Adrenal gland (tissue), 19 donors: ENCODE measurements at places on chromosomes 12 and 14.

DNA sequence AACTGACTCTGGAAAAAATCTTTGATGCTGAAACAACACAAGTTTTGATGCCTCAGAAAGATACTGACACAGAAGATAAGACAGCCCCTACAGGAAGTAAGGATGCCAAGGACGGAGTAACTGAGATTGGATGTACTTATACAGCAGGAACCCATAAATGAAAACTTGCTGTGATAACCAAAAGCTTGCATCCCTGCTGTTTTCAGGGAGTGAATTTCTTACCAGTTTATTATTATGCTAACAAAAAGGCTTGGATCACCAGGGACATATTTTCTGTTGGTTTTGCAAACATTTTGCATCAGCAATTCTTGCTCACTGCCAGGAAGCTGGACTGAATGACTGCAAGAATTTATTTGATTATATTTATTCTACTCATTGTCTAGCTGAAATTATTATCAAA, 197.7 kb downstream of the NAV3 start:
- DNase-seq, result no peak

GRCh38 chr12:1837541-1838204, 17.3 kb downstream of the LRTM2 start:
- DNase-seq, result no peak

DNA sequence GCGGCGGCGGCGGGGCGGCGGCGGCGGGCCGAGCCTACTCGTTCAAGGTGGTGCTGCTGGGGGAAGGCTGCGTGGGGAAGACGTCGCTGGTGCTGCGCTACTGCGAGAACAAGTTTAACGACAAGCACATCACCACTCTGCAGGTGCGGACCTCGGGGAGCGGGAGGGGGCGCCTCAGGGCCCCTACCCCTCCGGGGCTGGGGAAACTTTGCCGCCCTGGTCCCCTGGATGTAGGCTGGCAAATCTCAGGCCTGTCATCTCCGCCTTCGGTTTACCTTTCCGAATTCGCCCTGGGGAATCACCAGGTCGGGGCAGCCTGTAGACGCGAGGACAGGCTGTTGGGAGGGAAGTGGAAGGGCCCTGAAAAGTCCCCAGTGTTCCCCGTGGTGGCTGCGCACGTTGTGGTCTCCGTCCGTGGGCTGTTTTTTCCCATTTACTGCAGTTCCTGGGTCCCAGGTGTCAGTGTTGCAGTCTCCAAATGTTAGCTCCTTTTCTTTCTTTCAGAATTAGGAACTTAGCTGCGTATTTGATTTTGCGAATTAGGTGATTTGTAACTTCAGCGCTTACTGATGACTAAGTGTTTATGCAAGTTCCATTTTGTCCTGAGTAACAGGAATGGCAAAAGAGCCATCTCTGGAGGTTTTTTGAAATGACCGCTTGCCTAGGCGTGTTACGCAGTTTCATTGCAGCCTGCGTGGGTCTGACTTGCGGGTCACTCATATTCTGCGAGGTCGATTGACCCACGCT, 656 bp downstream of the RAB21 start:
- peak; percentile 69 for DNase-seq

DNA sequence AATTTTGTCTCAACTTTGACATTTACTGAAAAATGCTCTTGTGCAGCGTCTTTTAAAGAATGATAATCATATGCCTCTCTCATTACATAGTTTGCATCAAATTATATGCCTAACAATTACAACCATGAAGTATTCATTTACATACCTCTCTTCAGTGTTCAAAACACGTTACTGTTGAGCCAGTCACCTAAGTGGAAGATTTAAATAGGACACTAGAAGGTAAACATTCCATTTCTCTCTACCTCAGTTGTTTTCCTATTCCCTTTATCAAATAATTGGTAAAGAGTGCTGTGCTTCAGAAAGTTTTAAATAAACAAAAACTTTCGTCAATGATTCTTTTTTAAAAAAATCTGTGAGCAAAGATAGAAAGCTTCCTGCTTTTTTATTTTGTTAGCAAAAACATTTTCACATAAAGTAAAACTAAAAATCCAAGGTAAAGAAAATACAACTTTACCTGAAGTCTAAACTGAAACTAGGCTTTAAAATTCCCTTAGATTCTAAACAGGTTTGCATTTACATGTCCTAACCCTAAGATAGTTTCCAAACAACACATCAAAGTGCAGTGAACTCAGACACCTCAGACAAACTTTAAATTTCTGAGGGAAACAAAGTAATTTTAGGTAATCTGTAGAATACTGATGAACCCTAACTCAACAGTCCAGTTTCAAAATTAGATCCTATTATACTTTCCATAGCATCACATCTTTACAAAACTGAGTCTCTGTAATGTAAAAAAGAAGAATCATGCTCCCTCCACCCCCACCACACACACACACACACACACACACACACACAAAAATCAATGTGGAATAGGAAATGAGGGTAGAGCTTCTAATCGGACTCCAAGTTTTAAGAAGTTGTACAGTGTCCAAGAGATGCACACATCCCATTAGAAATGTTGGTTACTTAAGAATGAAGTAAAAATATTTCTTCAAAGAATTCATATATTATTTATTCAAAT, 46.2 kb downstream of the PAWR start:
- no peak for DNase-seq

DNA sequence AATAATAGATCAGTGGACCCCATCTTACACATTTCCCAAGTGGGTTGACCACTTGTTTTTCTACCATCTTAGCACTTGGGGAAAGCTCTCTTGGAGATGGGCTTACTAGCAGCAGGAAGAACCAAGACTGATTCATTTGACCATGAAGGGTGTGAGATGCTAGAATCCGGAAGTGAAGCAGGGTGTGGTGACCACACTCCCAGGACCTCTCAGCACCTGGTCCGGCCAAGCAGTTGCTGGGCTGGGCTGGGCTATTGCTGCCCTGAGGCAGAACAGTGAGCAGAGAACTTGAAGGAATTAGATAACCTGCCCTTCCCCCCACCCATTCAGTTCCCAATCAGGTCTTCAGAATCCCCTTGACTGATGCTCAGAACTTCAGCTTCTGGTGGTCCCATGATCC, 24.4 kb downstream of the ADCY6 start:
- no peak for DNase-seq

GRCh38 chr14:74942181-74942580, 13.2 kb downstream of the PGF start:
- no peak for DNase-seq

DNA sequence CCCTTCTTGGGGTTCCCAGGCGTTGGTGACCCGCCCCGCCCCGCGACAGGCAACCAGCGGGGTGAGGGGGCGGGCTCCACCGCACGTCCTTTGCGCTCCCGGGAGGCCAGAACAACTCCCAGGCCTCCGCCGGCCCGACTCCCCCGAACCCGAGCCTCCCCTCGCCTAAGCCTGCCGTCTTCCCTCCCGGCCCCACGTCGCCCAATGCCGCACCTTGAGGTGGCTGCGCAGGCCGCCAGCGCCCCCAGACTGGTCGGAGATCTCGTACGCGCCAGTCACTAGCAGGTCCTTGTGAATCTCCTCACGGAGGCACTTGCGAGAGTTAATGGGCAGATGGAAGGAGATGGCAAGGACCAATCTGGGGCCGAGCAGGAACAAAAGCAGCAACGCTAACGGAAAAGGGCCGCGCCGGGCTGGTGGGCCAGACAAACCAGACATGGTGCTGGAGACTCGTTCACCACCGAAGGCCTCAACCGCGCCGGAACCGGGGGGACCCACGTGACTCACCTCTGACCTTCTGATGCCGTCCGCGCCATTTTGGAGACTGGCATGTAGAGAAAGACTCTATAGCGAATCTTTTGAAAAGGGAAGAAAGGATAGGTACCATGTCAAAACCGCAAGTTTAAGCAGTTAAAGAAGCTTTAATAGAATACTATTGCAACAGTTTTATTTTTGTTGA, at the start of gene TMED10:
TMED10 (minus strand) TSS at position 471 of the 679 bp plus-strand sequence; CDS start at position 438, 33 bp downstream.
- DNase-seq, result peak; percentile 94

DNA sequence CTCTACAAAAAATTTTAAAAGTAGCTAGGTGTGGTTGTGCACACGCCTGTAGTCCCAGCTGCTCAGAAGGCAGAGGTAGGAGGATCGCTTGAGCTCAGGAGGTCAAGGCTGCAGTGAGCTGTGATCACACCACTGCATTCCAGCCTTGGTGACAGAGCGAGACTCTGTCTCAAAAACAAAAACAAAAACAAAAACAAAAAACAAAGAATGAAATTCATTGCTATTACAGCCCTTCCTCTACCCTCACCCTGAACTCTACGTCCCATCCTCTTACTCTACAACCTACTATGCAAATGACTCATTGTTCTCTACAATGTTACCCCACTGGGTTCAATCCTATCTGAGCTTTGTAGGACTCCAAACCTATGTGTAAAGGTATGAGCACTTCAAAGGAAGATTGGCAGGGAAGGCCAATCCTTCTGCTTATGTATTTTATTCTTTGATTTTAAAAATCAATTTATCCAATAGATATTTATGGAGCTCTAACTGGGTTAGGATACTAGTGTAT, 39.3 kb downstream of the NINJ2 start:
- no peak for DNase-seq

- no peak for DNase-seq
These were observed 913.9 kb upstream of the SEL1L start for GRCh38 chr14:82447586-82447985.

GRCh38 chr14:72598306-72598705, 295.6 kb downstream of the DPF3 start:
- DNase-seq, result no peak

DNA sequence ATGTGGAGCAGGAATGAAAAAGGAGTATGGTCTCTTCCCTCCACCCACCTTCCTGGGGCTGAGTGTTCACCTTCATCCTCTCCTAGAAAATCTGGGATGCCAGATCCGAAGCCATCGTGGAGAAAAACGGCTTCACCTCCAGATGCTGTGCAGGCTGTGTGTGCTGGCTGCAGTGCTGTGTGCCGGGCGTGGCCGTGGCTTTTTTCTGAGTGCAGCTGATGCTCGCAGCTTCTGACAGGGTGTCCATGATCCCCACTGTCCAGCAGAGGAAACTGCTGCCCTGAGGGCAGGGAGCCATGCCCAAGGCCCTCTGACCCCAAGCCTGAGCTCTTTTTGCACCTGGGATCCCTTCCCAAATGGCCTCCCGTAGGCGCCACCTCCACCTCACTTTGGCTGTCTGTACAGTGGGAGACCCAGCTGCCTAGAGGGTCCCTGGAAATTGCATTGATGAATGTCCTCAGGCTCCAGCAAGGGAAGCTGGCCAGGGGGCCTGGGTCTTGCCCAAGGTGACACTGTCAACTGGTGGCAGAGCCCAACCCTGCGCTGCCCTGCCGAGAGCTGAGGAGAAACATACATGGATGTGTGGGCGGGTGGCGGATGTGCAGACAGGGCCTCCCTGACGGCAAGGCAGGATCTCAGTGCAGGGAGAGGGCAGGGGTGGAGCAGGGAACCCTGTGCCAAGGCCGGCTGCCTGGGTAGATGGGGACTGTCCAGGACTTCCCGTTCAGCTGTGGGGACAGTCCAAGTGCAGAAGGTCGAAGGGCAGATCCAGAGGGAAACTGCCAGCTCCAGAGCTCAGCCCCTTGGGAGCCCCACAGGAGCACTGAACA, 53.3 kb downstream of the BEGAIN start:
- peak; percentile 26 for DNase-seq
